ENCODE measurements at places on chromosomes 6 and 20.

- no peak for DNase-seq
Observed at GRCh38 chr20:44454306-44454963, 21.2 kb upstream of the TTPAL start.

- no peak for DNase-seq
Observed at GRCh38 chr6:52519618-52520017, 57.2 kb downstream of the TRAM2 start.

DNA sequence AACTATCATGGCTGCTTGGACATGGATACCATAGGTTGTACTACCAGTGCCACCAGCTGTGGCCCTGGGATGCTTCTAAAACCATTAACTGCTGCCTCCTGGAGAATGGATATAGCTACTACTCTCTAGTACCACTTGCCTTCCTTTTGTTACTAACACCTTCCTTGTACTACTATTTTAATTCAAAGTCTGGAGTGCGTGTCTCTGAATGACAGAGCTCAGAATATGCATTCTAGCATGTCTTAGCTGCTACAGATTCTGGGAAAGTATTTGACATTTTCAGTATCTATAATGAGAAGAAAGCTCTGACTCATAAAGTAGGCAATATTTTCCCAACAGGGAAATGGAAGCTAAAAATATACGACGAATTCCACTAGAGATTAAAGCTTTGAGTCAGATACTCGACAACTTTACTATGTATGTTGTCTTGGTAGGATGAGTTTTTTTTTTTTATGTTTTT is 112.3 kb downstream of the PFDN4 start:
- DNase-seq: peak; percentile 4

DNA sequence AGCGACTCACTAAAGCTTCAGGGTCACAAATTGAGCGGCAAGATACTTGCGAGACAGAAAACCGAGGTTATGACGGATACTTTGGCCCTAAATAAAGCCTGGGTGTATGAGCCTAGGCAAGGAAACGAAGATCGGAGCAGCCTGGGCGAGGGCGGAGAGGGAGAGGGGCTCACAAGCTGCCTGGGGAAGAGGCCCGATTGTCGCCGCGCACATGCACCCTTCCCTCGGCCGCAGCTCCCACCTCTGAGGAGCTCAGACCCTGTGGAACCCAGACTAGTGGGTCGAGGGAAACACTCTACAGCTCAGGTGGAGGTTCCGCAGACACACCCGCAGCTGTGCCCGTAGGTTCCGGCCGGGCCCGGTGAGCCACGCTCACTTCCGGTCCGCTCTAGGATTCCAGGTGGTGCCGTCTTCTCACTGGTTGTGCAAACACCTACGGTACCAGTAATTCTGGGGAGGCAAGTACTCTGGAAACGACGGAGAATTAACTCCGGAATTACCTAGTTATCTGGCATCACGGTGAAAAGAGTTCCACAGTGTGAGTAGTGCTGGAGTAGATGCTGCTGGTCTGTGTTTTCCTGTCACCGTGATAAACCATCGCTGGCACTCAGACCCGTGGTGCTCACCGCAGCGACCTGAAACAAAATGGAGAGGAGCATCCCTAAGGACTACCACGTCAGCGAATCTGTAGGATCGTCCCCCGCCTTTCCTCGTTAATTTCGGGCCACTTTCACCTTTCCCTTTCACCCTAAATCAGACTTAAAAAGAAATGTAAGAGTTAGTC is 61.5 kb downstream of the GPX5 start:
- peak; percentile 61 for DNase-seq

GRCh38 chr6:12657884-12658283 is 58.7 kb upstream of the PHACTR1 start:
- no peak for DNase-seq

DNA sequence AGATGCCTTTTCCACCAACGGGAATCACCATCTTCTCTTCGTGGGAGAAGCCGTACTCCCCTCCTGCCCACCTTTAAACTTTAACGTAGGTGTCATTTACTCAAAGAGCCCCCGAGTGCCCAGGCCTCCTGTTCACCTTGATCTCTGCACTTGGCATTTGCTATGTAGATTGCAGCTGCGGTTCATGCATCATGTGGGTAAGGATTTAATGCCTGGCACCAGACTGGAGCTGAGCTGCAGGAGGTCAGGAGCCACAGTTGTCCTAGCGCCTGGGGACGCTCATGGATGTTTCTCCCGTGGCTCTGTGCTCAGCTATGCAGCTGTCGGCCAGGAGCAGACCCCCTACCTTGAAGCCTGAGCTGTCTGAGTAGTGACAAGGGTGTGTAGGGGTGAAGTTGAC is 133.7 kb downstream of the CDH4 start:
- DNase-seq: no peak

- DNase-seq: peak; percentile 14
Observed at GRCh38 chr6:26003102-26003694, 40.6 kb downstream of the TRIM38 start.

DNA sequence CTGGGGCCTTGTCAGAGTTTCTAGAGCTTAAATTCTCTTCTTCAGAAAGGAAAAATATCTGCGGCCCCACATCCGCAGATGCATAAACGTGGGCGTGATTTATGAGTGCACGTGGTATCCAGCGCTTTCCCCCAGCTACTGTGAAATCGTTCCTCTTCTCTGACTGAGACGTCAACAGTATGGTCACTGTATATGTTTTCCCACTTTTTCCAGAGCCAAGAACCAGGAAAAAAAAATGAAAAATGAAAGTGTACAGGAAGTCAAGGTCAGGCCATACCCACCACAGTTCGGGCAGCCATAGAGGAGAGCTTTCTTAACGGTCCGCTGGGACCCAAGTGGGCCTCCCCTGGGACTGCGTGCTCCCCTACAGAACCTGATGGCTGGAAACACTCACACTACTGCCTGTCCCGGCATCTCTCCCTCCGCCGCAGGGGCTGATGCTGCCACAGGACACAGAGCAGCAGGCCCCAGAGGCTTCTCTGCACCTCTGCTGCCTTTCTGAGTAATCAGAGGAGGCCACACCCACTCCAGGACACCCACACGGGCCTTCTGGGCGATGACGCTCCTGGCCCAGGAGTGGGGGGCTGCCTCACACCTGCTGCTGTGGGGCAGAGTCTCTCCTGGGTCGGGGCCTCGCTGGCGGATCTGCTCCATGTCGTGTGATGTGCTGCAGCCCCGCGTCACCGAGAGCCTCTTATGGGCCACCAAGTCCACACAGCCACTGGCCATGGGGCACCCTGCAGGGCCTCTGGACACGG is 16.4 kb upstream of the STX16 start:
- DNase-seq: peak; percentile 65

GRCh38 chr20:35252037-35252461 is 25.6 kb downstream of the MMP24 start:
- no peak for DNase-seq

- DNase-seq: peak; percentile 18
Observed at GRCh38 chr6:151452750-151453427, 963 bp upstream of the RMND1 start.

DNA sequence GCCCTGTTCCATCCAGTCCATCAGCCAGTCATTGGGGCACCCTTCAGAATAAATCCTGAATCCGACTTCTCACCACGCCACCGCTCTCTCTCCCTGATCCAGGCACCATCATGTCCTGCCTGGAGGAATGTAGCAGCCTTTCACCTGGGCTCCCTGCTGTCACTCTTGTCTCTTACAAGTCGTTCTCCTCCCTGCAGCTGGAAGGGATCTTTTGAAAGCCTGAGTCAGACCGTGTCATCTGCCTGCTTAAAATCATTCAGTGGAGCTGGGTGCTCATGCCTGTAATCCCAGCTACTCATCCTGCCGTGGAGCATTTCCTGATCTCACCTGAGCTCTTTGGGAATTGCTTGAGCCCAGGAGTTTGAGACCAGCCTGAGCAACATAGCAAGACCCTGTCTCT is 19.2 kb upstream of the KCNG1 start:
- DNase-seq: no peak

- DNase-seq: no peak
Observed at GRCh38 chr6:48754641-48755040, 643.6 kb upstream of the PTCHD4 start.

DNA sequence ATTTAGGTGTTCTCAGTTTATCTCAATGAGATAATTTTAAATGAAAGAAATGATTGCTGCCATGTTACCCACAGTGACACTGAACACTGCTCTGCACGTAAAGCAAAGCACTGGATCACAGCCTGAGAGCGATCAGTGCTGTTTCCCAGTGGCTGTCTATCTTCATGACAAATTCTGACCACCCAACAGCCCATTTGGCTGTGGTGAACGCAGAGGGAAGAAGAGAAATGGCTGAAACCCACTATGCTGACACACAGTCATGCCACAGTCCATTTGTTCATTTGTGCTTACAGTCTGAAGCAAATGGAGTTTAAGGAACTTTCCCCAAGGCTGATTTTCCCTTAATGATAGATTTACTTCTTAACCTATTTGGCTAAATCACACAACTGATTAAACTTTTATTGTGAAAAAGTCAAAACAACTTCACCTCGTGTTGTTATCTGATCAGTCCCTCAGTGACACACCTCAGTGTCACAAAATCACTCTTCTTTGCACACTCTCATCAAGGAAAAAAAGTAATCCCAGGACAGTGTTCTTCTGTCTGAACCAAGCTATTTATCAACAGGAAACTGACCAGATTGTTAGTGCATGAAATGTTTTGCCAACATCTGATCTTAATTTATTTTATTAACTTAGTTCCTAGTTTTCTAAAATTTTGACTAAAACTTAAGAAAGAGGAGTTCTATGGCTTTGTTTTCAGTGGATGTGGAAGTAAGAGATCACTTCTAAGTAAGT is 225.1 kb downstream of the TBX18 start:
- DNase-seq: no peak

DNA sequence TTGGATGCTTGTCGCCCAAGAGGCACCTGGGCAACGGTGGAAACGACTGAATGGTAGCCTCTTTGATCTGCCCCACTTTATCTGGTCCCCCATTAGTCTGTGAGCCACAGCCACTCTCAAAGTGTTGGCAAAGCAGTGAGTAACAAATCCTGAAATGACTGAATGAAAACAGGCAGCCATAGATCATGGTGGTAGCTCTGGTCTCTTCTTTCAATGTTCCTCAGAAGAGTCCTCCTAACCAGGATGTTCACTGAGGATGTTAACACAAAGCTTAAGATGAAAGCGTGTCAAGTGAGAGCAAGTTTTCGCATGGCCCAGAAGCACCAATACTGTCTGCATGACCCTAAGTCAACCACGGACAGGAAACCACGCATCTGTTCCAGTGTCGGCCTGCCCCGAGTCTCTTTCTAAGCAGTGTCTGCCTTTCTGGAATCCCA is 107.3 kb downstream of the IRF4 start:
- peak; percentile 10 for DNase-seq

GRCh38 chr6:209432-210103 is 82.7 kb upstream of the DUSP22 start:
- DNase-seq: no peak

GRCh38 chr20:24763386-24764026 is 185.6 kb upstream of the CST7 start:
- no peak for DNase-seq

- no peak for DNase-seq
Observed at GRCh38 chr20:51994751-51995417, 192.6 kb upstream of the SALL4 start.

All from astrocyte (in vitro differentiated cells and primary cell).